ENCODE measurements at places on chromosomes 11 and 22.

DNA sequence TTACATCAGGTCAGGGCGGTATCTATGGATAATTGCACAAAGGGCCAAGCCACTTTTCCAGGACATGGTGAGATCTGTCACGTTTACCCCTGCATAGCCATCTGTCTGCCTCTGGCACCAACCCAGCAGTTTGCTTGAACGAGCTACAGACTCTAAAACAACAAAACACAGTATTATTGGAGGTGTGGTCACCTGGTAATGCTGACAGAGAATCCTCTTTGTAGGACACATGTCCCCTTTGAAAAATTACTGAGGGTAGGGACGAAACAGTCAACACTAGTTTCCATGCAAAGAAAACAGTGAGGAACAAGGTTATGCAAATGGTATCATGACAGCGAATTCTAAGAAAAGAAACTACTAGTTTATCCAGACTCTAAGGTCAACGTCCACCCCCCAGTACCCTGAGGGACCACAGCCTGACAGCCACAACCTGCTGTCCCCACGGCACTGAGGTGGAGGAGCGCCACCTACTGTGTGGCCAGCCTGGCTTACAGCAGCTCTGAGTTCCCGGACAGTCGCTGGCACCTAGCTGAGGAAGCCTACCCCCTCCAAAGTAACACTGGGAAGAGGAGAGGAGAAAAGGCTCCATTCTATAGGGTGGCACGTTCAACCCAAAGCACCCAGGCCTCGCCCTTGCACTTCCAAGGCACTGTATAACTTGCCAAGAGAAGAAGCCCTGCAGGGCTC, 117.4 kb upstream of the BID start:
- no peak for DNase-seq

GRCh38 chr22:19758896-19759426, 1.6 kb upstream of the TBX1 start:
- DNase-seq, result no peak

DNA sequence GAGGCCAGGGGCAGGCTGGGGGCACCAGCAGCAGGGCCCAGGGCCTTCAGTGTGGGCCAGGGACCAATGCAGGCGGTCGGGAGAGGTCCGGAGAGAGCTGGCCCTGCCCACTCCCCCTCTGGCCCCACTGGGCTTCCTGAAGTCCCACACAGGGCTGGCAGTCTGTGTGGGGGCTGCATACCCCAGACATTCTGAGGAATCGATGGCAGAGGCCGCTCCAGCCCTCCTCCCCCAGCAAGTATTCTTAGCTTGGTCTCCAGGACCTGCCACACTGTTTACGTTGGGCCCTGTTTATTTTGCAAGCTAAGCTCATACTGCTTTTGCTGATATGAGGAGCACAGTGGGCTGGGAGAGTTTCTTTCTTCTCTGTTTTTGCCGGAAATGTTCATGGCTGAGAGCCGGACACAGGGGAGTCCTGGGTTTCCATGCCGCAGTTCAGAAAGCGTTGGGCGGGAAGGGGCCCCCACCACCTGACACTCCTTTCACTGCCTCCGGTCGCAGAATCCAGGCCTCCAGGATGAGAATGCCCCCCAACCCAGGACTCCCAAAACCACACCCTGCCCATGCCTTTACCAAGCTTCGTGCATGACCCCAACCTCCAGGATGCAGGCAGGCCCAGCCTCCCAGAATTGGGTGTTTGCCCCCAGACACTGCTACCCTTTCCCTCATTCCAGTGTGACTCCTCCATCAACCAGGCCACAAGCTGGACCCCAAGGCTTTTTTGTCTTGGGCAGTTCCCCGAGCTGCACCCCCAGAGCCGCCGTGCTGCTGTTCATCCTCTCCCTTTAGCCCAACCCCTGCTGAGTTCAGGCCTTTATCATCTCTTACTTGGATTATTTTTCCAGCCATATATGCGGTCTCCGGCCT, 81.8 kb upstream of the KCNQ1OT1 start:
- DNase-seq, result peak; percentile 12

DNA sequence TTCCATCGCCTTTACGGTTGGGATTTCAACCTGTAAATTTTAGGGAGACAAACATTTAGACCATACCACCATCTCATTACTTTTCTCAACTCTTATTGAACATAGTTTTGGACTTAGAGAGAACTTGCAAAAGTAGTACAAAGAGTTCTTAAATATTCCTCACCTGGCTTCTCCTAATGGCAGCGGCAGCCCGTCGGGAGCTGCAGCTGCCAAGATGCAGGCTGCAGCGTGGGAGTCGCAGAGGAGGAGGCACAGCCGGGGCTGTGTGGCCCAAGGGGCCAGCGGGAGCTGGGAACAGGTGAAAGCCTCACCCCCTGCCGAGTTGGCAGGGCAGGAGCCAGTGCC, 23.1 kb upstream of the RNASEH2C start:
- DNase-seq, result no peak

GRCh38 chr11:79033833-79034232, 407.0 kb downstream of the TENM4 start:
- DNase-seq, result no peak

- no peak for DNase-seq
These were observed 116.4 kb downstream of the FAR1 start for GRCh38 chr11:13784855-13785254.

DNA sequence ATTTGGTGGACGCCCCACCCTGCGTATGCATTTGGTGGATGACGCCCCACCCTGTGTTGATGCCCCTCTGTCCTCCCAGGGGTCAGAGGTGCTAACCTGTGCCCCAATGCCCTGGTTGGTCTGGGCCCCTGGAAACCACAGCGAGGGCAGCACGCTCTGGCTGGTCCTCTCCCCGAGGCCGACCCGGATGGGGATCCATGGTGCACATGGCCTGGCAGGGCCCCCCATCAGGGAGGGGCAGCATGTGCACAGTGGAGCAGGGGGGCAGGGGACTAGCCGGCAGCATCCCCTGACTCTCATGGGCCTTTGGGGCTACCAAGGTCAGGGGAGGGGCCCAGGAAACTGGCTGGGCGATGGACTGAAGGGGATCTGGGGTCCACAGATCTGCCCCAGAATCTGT, 7.6 kb upstream of the MUC5AC start:
- DNase-seq, result peak; percentile 10

GRCh38 chr11:96642583-96642982, 252.8 kb downstream of the JRKL start:
- no peak for DNase-seq

- no peak for DNase-seq
These were observed 50.1 kb downstream of the SGSM3 start for GRCh38 chr22:40420341-40421081.
